NCI-H748 treated with DMSO at 0.1 percent for 48 hours (cell line): ENCODE measurements at places on chromosomes 12 and 14.
A peak's percentile ranks its signal among the peaks of the same experiment; 100 is the strongest.

GRCh38 chr14:26984311-26985177 lies 386.7 kb upstream of the NOVA1 start:
- DNase-seq, result peak; percentile 54

- DNase-seq, result no peak
These were observed 64.8 kb upstream of the RD3L start for GRCh38 chr14:104007121-104007520.

DNA sequence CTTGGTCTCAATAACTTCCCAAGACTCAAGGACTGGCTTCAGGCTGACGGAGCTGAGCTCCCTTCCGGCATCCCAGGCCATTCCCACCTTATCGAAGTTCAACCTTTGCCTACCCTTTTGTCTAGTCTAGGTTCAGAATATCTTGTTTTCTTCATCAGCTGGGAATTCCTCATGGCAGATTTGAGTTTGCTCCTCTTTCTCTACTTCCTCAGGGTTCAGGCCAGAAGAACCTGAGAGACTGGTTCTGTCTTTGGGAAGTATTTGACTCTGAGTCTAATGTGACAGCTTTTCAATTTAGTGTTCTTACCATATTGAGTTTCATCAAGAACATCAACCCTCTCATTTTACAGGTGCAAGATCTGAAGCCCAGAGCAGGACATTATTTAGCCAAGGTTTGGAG lies 2.1 kb downstream of the BIN2 start:
- DNase-seq, result no peak

DNA sequence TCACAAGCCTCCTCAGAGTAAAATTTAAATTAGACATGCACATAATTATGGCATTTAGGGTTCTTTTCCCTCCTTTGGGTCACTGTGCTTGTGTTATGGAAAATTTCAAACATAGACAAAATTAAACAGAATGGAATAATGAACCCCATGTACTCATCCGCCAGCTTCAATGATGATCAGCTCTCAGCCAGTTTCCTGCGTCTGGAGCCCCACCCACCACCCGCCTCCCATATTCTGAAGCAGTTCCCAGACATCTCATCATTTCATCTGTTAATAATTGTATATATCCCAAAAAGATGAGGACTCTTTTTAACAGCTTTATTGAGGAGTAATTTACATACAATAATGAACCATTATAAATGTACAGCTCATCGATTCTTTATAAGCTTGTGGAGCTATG lies 128.2 kb downstream of the EML1 start:
- no peak for DNase-seq

GRCh38 chr14:75562489-75562888 lies 15.9 kb upstream of the FLVCR2 start:
- peak; percentile 2 for DNase-seq

- no peak for DNase-seq
These were observed 1.5 kb downstream of the FKBP4 start for GRCh38 chr12:2796187-2796666.

DNA sequence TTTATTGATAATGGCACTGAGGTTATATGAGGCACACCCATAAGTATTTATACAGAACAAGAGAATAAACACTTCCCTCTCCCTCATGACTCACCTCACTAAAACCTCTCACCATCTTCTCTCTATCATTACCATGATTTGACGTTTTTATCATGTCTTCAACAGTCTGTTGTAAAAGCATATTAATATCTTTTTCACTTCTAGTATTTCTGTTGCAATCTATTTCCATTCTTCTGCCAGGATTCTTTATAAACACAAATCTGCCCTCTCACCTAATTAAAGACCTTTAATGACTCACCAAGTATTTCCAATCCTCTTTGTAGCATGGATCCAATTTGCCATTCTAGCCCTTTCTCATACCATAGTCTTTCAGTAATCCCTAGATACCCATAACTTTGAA lies 527.7 kb downstream of the SLC16A7 start:
- DNase-seq, result no peak

GRCh38 chr14:31127690-31128089 lies 79.9 kb downstream of the HECTD1 start:
- no peak for DNase-seq
